Stimulated activated CD4-positive, alpha-beta T cell treated with anti-CD3 and anti-CD28 coated beads, Interleukin-1b, Interleukin-23, amount 100 ng/mL, for 48 hours (primary cell): ENCODE measurements at places on chromosomes 6 and 20.

GRCh38 chr20:46752728-46753127 lies 43.3 kb downstream of the SLC2A10 start:
- DNase-seq = peak; percentile 49

DNA sequence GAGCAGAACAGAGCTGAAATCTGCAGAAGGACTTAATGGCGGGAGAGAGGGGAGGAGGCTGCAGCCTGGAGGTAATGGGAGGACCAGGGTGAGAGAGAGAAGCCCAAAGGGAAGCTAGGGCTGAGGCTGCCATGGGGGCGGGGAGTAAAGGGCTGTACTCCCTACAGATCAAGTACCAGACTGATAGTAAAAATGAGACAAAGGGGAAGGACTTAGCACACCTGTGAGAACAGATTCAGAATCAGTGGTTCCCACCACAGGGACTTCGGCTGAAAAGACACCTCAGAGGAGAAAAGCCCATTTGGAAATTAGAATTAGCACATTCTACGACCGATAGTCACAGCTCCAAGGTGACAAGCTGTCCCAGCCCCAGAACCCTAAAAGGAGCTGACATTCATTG lies 6.4 kb upstream of the TBXT start:
- DNase-seq = no peak

- no peak for DNase-seq
Observed at GRCh38 chr6:5998236-5998635, 8.5 kb downstream of the NRN1 start.

GRCh38 chr6:109102762-109103161 lies 7.5 kb downstream of the CEP57L1 start:
- DNase-seq = no peak

- DNase-seq = no peak
Observed at GRCh38 chr20:51450221-51450712, 92.3 kb downstream of the NFATC2 start.

DNA sequence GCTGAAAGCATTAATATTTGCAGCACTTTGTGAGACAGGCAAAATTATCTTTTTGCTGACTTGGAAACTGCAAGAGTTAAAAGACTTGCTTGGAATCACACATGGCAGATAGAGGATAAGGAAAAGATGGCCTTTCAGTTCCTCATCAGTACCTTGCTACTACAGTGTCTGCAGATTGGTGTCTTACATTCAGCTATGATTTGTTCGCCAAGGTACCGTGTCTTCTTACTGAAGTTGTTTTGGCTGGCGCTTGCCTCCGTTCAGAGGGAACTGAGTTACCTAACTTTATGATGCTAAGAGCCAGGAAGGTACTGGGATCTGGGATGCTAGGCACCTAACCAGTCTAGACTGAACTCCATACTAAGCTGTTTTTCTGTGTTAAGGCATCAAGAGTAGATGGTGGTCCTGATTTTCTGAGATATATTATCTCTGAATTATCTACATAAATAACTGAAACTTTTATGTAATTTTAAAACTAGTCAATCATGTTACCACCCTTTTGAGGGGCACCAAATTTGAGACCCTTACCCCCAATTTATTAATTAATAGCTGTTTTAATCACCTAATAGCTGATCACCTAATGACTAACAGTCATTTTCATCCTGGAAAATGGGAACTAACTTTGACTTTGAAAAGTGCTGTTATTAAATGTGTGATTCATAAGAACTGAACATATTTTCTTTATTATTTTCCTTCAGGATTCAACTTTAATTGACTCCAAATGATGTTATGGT lies 2.5 kb downstream of the WTAP start:
- no peak for DNase-seq

- DNase-seq = no peak
Observed at GRCh38 chr20:49349694-49350252, 71.9 kb upstream of the ZNFX1 start.
